Fibroblast of lung (primary cell): ENCODE measurements at places on chromosomes 11 and 22. TPM values are rescaled to one million over a fixed set of nuclear protein-coding genes. Genes with fewer than 3 reads are reported as not detected.

- peak; percentile 49 for DNase-seq
These were observed at the start of gene HTATIP2 for GRCh38 chr11:20363500-20364340. HTATIP2 (plus strand) TSS chr11:20363714; CDS start chr11:20364238, 524 bp downstream.

GRCh38 chr11:133500435-133500834, 31.9 kb downstream of the OPCML start:
- no peak for DNase-seq

- DNase-seq, result no peak
These were observed 3.9 kb downstream of the DBX1 start for GRCh38 chr11:20156280-20156875.

Gene WNT7B
- polyA plus RNA-seq, result 0.17 TPM in 1 of 2 replicates, not detected in the other

DNA sequence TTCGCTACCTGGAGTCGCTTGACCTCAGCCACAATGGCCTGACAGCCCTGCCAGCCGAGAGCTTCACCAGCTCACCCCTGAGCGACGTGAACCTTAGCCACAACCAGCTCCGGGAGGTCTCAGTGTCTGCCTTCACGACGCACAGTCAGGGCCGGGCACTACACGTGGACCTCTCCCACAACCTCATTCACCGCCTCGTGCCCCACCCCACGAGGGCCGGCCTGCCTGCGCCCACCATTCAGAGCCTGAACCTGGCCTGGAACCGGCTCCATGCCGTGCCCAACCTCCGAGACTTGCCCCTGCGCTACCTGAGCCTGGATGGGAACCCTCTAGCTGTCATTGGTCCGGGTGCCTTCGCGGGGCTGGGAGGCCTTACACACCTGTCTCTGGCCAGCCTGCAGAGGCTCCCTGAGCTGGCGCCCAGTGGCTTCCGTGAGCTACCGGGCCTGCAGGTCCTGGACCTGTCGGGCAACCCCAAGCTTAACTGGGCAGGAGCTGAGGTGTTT, 12.8 kb downstream of the TSKU start:
- no peak for DNase-seq

Gene GAB4
- polyA plus RNA-seq, result not detected in 2 replicates

- DNase-seq, result no peak
These were observed 18.1 kb downstream of the GLB1L2 start for GRCh38 chr11:134349802-134350355.

Gene SLC35F2
- polyA plus RNA-seq, result 2.8 and 9.0 TPM in 2 replicates

GRCh38 chr11:14306481-14306880, 52.5 kb downstream of the RRAS2 start:
- no peak for DNase-seq

DNA sequence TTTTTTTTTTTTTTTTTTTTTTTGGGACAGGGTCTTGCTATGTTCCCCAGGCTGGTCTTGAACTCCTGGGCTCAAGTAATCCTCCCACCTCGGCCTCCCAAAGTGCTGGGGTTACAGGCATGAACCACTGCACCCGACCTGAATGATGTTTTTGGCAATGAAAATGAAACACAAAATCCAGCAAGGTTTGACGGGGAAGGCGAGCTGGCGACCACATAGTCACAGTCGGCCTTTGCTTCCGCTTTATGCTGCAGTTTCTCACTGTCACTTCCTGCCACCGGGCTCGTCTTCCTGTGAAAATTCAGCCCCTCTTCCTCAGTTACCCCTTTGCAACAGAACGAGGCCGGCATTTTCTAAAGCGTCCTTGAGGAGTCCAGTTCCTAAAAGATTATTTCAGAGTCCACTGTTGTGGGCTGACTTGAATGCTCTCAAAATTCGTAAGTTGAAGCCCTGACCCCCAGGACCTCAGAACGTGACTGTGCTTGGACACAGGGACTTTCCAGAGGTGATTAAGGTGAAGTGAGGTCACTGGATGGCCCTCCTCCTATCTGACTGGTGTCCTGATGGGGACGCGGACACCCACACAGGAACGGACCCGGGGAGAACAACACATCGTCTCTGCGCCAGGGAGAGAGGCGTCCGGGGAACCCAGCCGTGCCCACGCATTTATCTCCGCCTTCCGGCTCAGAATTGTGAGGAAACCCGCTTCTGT, 2.9 kb upstream of the BID start:
- no peak for DNase-seq

Gene SYT12
- 0.07 TPM in 1 of 2 replicates, not detected in the other for polyA plus RNA-seq

Gene MAML2
- 16.0 and 19.0 TPM in 2 replicates for polyA plus RNA-seq

DNA sequence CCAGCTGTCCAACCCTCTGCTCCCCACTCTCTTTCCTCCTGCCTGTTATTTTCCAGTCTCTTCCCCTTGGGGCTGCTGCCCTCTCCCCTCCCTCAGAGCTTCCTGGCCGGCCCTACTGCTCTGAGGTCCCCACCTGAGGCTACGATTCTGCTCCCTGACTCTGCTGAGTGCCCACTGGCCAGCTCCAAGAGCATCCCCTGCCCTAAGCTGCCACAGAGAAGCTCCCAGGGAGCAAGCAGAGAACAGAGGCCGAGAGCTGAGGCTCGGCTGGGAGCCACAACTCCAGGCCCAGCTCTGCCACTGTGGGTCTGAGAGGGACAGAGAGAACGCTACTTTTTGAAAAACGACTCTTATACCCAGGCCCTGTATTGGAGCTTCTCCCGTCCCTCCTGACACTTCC, 61.1 kb downstream of the CHRDL2 start:
- no peak for DNase-seq

DNA sequence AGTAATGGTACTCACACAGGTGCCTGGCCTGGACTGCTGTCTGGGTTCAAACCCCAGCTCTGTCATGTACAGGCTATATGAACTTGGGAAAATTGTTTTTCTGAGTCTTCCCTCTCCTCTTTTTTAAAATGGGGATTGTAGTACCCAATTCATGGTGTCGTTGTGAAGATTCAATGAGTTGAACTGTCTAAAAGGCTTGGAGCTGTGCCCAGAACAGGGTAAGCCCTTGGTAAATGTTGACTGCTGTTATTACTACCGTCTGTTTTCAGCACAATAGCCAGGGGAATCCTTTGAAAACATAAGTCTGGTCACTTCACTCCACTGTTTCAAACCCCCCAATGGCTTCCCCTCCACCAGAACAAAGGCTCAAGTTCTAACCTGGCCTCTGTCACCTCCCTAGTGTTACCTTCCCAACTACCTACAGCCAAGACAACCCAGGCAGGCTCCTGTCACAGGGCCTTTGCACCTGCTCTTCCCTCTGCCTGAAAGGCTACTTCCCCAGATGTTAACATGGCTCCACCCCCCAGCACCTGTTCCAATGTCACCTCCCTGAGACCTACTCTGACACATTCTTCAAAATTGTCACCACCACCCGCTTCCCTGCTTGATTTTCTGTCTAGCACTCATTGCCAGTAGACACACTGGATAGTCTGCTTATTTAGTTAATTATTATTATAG, 152.8 kb downstream of the CHST1 start:
- DNase-seq, result no peak

DNA sequence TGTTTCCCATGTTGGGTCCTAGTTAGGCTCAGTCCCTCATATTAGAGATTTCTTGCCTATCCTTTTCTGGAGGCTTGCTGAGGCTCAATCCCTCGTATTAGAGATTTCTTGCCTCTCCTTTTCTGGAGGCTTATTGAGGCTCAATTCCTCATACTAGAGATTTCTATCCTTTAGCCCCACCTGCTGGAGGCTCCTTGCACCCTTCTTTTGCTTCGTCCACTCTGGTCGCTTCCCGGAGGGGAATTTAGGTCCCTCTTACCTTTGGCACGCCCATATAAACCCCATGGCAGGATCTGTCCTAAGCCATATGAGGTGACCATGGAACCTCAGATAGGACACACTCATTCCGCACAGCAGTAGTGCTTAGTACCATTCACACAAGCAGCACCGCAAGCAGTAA, 15.9 kb downstream of the CYP2D6 start:
- peak; percentile 52 for DNase-seq

Gene GLB1L2
- 0.08 and 0.11 TPM in 2 replicates for polyA plus RNA-seq
